Ovary (tissue), 10 donors: ENCODE measurements at places on chromosomes 5 and 9. TPM values are rescaled to one million over a fixed set of nuclear protein-coding genes. Genes with fewer than 3 reads are reported as not detected.
A peak's percentile ranks its signal among the peaks of the same experiment; 100 is the strongest.

ASPN gene
- total RNA-seq = 1.6 TPM

HRCT1 gene
- total RNA-seq = 3.1 TPM

JAKMIP2 gene
- total RNA-seq = 0.10 TPM

DIAPH1 gene
- total RNA-seq = 31.1 TPM

FAM193B gene
- total RNA-seq = 60.8 TPM

SPINK4 gene
- total RNA-seq = not detected

FBXL17 gene
- 17.7 TPM for total RNA-seq

OTP gene
- not detected for total RNA-seq

SIL1 gene
- total RNA-seq = 34.9 TPM

DNA sequence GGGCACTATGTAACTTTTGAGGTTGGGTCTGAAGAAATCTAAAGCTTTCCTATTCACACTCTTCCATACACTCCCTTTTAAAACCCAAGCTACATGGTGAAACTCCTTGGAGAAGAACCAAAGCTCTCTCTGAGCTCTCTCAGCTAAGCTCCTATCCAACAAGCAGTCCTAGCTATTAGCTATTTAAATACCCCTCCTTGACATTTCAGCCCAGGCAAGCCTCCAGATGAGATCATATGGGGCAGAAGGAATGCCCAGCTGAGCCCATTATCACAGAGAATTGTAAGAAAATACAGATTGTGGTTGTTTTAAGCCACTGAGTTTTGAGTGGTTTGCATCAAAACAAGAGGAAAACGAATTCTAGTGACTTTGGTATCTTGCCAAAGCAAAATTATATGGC, 15.2 kb downstream of the HSPB3 start:
- no peak for DNase-seq

DNA sequence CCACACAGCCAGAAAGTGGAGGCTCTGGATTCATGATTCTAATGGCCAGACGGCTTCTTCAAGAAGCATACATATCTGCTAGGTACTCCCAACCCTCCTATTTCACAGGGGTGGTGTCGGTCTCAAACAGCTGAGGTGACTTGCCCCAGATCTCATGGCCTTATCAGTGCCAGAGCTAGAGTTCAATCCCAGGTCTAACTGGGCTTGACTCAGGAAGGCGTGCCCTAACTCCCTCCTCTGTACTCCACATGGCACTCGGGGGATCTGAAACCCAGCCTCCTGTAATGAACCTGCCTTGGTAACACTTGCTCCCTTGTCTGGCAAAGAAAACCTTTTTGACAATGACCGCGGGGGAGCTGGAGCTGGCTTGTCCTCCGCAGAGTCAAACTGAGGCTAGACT, 2.1 kb downstream of the QRFP start:
- no peak for DNase-seq

- DNase-seq = no peak
Observed at GRCh38 chr5:32476891-32477290, 32.4 kb upstream of the ZFR start.

DNA sequence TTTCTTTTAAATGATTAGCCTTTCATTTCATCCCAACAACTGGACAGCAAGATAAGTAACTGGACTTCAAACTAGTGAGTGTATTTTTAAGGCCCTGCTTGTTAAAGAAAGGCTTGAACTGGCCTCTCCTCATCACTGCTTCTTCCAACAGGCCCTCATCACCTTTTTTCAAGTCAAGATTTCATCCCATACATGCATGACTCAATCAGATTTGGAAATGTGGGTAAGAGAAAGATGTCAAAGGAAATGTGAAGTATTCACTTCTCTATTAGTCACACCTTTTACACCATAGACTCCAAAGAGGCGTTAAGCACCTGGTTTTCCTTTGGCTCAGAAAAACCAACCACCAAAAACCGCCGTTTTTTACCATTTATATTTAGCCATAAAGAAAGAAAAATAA, 4.9 kb downstream of the NR4A3 start:
- DNase-seq = no peak

DNA sequence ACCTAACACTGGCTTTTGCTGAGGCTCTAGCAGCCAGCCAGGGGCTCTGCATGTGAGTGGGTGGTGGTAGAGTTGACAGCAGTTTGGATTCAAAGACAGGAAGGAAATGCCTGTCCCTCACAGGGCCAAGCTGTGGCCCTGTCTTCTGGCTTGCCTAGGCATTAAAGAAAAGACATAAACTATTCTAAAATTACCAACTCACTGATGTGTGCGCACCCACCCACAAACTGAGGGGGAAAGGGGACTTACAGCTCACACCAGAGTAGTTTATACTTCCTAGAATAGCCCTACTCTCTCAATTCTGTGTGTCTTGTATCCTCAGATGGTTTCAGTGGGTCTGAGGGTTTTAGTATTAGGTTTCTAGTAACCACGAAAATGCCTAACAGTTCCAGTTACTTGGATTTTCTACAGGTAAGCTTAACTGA, 18.3 kb upstream of the IL13 start:
- DNase-seq = no peak

GRCh38 chr9:137975936-137976565, 98.5 kb downstream of the CACNA1B start:
- no peak for DNase-seq

DNA sequence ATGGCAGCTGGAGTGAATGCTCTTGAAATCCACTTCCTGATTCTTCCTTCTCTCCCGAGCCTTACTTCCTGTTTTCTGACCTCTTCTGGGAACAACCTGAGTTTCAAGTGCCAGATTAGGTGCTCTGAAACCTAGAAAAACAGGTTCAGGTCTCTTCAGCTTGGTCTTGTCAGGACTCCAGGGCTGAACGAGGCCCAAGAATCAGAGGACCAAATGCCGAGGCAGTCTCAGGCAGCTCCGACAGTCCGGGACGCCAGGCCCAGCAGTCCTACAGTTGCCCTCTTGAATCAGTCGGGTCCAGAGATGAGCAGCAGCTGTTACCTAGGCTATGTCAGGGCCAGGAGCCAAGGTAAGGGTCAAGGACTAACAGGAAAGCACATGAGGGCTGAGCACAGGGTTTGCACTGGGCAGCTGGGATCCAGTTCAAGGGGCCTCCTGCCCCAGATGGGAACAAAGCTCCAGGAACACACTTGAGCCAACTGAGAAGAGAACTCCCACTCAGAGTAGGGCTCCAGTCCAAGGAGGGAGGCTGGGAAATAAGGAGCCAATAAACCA, 38.3 kb upstream of the ADRA1B start:
- DNase-seq = peak; percentile 91

DNA sequence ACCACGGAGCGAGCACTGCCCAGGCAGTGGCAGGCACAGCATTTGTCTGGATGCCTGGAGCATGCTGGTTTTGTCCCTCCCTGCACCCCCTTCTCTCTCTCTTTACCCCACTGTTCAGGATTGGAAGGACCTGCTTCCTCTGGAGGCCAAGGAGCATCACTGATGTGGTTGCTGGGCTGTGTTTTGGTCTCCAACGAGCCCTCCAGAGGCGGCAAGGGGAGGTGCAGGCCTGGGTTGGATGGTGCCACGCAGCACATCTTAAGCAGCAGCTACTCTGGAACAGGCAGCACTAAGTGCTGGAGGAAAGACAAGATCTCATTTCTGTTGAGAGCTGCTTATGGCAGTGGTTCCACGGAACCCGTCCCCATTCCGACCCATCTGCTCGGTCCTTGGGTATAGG, 139.6 kb downstream of the CMYA5 start:
- no peak for DNase-seq

GRCh38 chr5:155919126-155919525, 407.8 kb upstream of the SGCD start:
- DNase-seq = no peak

DNA sequence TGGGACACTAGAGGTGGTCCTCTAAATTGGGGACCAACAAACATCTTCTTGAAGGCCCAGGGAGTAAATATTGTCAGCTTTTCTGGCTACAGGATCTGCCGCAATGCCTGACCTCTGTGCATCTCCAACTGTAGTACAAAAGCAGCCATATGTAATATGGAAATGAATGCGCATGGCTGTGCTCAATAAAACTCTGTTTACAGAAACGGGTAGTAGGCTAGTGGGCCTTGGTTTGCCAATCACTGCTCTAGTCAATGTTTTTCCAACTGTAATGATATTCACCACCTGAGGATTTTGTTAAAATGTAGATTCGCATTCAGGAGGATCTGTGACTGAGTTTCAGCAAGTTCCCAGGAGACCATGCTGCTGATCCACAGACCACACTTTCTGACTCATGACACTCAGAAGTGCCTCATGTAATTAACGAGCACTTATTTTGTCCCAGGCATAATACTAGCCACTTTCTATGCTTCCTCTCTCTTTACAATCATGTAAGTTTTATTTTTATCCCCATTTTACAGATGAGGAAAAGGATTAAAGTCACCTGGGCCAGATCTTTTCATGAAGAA, 96.9 kb downstream of the MED27 start:
- no peak for DNase-seq

- DNase-seq = no peak
Observed at GRCh38 chr9:79857188-79857587, 285.4 kb downstream of the TLE4 start.

DNA sequence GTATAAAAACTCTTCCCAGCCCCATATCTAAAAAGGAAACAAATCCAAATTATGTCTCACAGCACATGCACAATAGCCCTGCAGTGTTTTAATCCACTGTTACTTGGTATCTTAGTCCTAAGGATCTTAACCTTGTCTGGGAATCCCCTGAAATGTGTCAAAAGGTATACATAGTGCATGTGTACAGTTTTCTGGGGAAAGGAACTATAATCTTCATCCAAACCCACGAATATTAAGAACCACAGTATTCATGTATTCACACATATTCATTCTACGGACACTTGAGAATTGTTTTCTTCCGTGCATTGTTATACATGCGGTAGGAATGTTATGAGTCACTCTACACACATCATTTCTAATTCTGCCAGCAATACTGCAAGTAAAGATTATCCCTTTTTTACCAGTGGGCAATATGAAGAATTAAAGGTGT, 47.8 kb upstream of the SNX2 start:
- no peak for DNase-seq

DNA sequence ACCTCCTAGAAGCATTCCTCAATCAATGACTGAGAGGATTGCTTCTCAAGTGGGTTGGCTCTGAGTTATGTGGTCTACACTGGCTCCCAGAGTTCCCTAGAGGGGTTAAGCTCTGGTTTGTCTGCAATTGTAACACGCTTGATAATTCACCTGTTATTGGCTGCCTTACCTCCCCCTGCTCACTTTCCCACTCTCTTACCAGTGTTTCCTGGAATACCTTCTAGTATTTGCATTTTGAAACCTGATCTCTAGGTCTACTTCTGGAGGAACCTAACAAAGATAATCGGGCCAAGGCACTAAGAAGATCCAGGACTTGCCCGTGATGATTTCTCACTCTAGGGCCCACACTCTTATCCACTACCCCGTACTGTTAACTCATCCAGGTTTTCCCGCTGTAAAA, 110.1 kb upstream of the MAP3K1 start:
- no peak for DNase-seq

GRCh38 chr5:55994495-55994997, at the start of gene IL6ST:
IL6ST (minus strand) TSS chr5:55994963; CDS start chr5:55976278, 18,685 bp downstream.
- DNase-seq = no peak

- DNase-seq = no peak
Observed at GRCh38 chr9:137075275-137075775, 2.0 kb upstream of the UAP1L1 start.

DNA sequence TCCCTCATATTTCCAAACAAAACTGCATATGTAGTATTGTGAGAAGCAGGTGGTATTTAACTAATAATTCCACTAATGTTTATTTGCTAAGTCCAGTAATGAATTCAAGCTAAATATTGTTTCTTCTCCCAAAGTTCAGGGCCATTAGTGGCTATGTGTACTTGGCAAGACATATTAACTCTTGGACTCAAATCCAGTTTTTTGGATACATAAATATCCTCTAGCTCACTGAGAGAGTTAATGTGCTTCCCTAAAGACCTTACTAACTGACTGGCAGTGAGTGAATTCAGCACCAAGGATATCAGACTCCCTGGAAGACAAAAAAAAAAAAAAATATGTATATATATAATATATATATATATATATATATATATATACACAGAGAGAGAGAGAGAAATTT, 214.1 kb downstream of the RAB3C start:
- no peak for DNase-seq
